ENCODE measurements at places on chromosomes 13 and 19.

GRCh38 chr13:94342436-94343242, 136.8 kb downstream of the DCT start:
- DNase-seq: no peak

DNA sequence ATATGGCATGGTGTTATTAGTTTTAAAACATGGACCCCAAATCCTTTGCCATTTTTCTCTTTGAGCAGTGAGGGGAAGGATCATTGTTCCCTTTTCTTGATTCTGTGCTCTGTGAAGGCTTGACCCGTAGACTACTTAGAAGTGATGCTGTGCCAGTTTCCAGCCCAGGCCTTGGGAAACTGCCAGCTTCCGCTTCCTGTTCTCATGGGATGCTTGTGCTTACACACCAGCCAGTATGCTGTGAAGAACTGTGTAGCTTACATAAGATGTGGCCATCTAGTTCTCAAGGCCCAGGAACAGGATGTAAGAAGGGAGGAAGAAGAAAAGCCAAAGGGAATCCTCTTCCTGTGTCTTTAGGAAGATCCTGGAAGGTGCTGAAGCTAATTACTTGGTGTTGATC, 180.9 kb downstream of the PCCA start:
- no peak for DNase-seq

- DNase-seq: no peak
Observed at GRCh38 chr19:48881741-48882657, 9.8 kb downstream of the PPP1R15A start.

GRCh38 chr13:40306817-40307216, 359.6 kb downstream of the FOXO1 start:
- DNase-seq: no peak

Data from nephron progenitor cell (in vitro differentiated cells).